RPMI7951 (cell line): ENCODE measurements at places on chromosomes 1 and 21. TPM values are rescaled to one million over a fixed set of nuclear protein-coding genes. Genes with fewer than 3 reads are reported as not detected.
A peak's percentile ranks its signal among the peaks of the same experiment; 100 is the strongest.

DNA sequence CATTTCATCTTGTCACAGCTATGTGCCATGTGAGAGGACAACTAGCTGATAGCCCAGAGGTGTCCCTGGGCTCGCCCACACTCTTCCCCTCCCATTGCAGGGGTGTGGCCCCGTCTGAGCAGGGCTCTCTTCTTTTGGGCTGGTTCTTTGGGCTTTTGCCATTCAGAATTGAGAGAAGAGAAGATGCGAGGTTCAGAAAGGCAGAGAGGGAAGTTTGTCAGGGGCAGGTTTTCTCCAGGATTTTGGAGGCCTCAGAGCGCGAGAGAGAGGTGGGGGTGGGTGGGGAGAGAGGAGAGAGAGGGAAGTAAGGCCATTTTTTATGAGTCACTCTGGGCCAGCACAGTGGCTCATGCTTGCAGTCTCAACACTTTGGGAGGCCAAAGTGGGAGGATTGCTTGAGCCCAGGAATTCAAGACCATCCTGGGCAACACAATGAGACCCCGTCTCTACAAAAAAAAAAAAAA lies 5.2 kb downstream of the IFI6 start:
- DNase-seq: peak; percentile 40

The CYP4B1 gene
- total RNA-seq: not detected in 2 replicates

DNA sequence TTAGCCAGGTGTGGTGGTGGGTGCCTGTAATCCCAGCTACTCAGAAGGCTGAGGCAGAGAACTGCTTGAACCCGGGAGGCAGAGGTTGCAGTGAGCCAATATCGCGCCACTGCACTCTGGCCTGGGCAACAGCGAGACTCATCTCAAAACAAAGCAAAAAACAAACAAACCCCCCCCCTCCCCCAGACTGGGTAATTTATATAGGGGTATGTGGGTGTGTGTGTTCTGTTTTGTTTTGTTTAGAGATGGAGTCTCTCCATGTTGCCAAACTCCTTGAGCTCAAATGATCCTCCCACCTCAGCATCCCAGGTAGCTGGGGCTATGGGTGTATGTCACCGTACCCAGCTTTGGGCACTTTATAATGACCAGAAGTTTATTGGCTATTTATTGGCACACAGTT lies 73.6 kb downstream of the SLC27A3 start:
- DNase-seq: no peak

GRCh38 chr1:221704306-221704705 lies 37.6 kb downstream of the DUSP10 start:
- DNase-seq: no peak

GRCh38 chr1:216346526-216346925 lies 76.7 kb downstream of the USH2A start:
- DNase-seq: no peak

- peak; percentile 71 for DNase-seq
Observed at GRCh38 chr1:220879509-220880361, 492 bp downstream of the HLX start.

- DNase-seq: no peak
Observed at GRCh38 chr1:17296086-17296485, 11.9 kb upstream of the PADI4 start.

The PRDM16 gene
- total RNA-seq: not detected in 2 replicates

The SLAMF7 gene
- not detected in 2 replicates for total RNA-seq

- no peak for DNase-seq
Observed at GRCh38 chr21:16590186-16590585, 860.4 kb downstream of the USP25 start.

The GUK1 gene
- 294 and 365 TPM in 2 replicates for total RNA-seq

- no peak for DNase-seq
Observed at GRCh38 chr21:42539931-42540343, 26.3 kb downstream of the SLC37A1 start.

GRCh38 chr21:36647279-36648093 lies 51.4 kb upstream of the SIM2 start:
- peak; percentile 63 for DNase-seq

- no peak for DNase-seq
Observed at GRCh38 chr1:16882986-16883385, 12.8 kb upstream of the RNU1-2 start.

DNA sequence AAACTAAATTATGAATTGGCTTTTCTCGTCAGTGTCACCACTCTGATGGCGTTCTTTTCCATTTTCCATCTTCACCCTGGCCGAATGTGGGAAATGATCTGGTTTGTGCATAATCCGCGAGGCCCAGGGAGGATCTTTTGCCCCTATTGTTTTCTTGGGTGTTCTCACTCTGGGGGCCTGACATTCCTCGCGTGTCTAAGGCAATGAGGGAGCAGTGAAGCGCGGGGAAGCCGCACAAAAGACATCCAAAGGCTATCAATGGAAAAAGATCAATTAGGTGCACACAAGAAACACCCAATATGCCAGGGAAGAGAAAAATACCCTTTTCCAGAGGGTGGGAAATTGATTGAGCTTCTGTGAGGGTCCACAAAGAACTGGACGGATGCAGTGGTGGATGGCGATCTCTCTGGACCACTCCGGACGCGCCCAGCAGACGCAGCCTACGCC lies 941 bp upstream of the C1orf21 start:
- DNase-seq: no peak

The SH3BGR gene
- total RNA-seq: 1.2 and 1.3 TPM in 2 replicates

DNA sequence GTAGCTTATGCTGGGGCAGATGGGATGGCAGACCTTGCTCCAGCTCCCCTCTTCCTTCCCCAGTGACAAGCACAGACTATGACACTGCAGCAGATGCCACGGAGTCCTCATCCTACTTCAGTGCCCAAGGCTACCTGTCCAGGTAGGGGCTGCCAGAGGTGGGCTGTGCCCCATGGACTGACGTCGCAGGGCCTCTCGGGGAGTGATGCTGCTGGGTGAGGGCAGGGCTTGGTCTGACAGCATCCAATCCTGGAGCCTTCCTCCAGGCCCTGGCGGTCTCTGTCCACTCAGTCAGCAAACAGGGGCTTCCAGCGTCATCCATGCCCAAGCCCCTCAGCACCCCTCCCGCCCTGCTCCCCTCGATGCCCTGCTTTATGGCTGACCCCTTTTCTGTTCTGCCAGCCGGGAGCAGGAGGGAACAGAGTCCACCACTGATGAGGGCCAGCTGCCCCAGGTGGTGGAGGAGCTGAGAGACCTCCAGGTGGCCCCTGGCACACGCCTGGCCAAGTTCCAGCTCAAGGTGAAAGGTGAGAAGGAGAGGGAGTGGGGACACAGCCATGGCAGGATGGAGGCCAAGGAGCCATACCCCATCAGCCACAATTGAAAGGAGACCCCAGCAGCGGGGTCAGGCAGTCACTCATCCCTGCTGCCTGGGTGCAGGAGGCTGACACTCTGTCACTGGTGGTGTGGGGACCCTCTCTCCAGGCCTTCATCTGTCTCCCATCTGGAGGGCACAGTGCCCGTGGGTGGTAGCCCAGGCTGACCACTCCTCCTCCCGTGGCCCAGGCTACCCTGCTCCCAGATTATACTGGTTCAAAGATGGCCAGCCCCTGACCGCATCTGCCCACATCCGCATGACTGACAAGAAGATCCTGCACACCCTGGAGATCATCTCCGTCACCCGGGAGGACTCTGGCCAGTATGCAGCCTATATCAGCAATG lies 73.6 kb downstream of the TRIM11 start:
- DNase-seq: no peak

The CLDN8 gene
- not detected in 2 replicates for total RNA-seq

The DIO1 gene
- total RNA-seq: 0.39 TPM in 1 of 2 replicates, not detected in the other

The BLACAT1 gene
- not detected in 2 replicates for total RNA-seq

The TRNP1 gene
- total RNA-seq: 4.2 and 4.6 TPM in 2 replicates

DNA sequence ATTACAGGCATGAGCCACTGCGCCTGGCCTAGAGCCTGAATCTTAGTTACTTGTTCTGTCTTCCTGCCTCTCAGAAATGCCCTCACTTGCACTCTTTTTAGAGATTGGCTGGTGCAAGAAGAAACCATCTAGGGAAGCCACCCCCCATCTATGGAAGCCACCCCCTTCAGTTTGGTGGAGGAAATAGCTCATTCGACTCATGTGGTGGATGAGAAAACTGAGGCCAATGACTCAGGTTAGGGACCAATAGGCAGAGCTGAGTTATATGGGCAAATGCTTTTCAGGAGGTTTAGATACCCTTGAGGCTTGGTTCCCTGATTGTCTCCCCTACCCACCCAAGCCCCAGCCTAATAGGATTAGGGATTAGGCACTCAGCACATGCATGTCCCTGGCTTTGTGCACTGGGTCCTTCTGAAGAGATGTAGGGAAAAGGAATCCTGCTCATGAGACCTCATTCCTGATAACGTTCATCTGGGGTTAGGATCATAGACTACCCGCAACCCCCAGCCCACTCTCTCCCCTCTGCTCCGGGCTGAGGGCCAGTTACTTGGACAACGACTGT lies 77.1 kb downstream of the PAX7 start:
- no peak for DNase-seq

- no peak for DNase-seq
Observed at GRCh38 chr1:51612447-51612961, 4.4 kb upstream of the OSBPL9 start.

The ERO1B gene
- 3.1 and 3.8 TPM in 2 replicates for total RNA-seq

DNA sequence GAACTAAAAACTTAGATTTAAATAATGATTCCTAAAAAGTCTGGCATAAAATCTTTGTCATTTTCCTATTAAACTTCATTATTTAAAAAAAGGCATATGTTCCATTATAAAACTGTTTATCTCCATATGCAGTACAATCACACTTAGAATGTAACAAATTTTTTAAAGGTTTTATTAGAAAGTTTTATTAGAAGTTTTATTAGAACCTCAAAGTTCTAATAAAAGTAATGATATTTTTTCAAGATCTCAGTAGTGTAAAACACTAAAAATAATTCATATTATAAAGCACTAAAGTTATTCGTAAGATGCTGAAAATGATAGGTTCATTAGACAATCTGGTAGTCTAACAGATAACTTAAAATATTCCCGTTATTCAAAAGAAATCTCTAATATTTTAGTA lies 43.6 kb downstream of the ACBD6 start:
- no peak for DNase-seq

GRCh38 chr1:37146071-37146470 lies 111.8 kb upstream of the GRIK3 start:
- no peak for DNase-seq

The TRIM63 gene
- 0.12 TPM in 1 of 2 replicates, not detected in the other for total RNA-seq

GRCh38 chr21:45042664-45043161 lies 31.7 kb upstream of the ADARB1 start:
- no peak for DNase-seq
